ENCODE measurements at places on chromosomes 2 and 18.

DNA sequence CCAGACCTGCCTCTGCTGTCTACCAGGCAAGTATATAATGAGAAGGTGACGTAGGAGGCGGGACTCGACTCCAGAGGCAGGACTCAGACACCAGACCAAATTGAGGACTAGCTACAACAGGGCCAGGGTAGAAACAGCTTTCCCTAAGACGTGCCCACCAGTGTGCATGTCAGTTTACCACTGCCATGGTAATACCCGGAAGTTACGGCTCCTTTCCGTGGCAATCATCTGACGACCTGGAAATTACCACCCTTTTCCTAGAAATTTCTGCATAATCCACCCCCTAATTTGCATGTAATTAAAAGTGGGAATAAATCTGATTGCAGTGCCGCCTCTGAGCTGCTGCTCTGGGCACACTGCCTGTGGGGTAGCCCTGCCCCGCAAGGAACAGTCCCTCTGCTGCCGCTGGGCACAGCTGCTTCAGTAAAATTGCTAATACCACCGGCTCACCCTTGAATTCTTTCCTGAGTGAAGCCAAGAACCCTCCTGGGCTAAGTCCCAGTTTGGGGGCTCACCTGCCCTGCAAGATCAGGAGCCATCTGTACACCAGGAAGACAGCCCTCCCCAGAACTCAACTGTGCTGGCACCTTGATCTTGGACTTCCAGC is 59.1 kb downstream of the ODC1 start:
- no peak overlapping the region for H3K27ac ChIP-seq
- no peak overlapping the region for H3K4me3 ChIP-seq
- DNase-seq = no peak

GRCh38 chr2:176652300-176653182 is 383.3 kb downstream of the MTX2 start:
- no peaks in the 10 kb centered on the region for H3K36me3 ChIP-seq
- H3K27me3 ChIP-seq = no peaks in the 10 kb centered on the region
- no peak overlapping the region for H3K4me3 ChIP-seq
- no peak overlapping the region for H3K27ac ChIP-seq

DNA sequence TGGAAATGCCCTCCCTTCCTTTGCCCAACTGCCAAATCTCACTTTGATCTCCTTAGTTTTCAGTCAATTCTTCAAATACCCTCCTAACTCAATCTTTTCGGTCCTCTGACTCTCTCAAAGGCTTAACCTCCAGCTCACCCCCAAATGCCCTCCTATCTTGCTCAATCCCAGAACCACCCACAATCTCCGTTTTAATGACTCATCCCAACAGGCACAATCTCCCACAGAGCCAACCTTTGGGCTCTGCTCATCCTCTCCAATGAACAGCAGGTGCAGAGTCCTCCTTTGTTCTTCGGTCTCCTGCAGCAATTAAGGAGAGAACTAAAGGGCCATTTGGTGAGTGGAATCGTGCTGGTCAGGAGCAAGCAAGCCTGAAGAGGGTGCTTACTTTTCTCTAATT is 366.1 kb upstream of the CRIM1 start:
- no peaks in the 10 kb centered on the region for H3K36me3 ChIP-seq
- H3K27ac ChIP-seq = no peak overlapping the region
- no peak overlapping the region for H3K4me3 ChIP-seq
- H3K27me3 ChIP-seq = no peaks in the 10 kb centered on the region

- H3K4me1 ChIP-seq = no peaks in the 10 kb centered on the region
- no peak for DNase-seq
- no peaks in the 10 kb centered on the region for H3K27me3 ChIP-seq
- H3K4me3 ChIP-seq = no peak overlapping the region
- no peaks in the 10 kb centered on the region for H3K36me3 ChIP-seq
Measured at GRCh38 chr2:62586981-62587380, 81.0 kb upstream of the TMEM17 start.

DNA sequence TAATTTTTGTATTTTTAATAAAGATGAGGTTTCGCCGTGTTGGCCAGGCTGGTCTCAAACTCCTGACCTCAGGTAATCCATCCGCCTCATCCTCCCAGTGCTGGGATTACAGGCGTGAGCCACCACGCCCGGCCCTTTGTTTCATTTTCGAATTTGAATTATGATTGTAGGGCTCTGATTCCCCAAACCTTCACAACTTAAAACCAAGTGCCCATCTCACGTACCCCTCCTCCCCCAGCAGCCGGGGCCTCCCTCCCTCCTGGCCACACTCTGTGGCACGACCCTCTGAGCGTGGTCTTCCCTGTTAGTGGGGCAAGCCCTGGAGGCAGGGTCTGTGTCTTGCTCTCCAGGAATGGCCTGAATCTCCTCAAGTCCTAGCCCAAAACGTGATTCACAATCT is 166.5 kb downstream of the ASB1 start:
- H3K27me3 ChIP-seq = no peaks in the 10 kb centered on the region
- no peaks in the 10 kb centered on the region for H3K4me1 ChIP-seq
- H3K4me3 ChIP-seq = no peak overlapping the region
- DNase-seq = no peak
- H3K36me3 ChIP-seq = no peaks in the 10 kb centered on the region

- no peaks in the 10 kb centered on the region for H3K4me1 ChIP-seq
- DNase-seq = no peak
- no peaks in the 10 kb centered on the region for H3K27me3 ChIP-seq
- H3K27ac ChIP-seq = no peak overlapping the region
Measured at GRCh38 chr18:55097456-55098170, 138.4 kb upstream of the CCDC68 start.

- H3K4me3 ChIP-seq = no peak overlapping the region
- H3K36me3 ChIP-seq = no peaks in the 10 kb centered on the region
- no peak overlapping the region for H3K27ac ChIP-seq
- H3K4me1 ChIP-seq = no peaks in the 10 kb centered on the region
- no peak for DNase-seq
Measured at GRCh38 chr2:28248511-28248910, 144.1 kb upstream of the FOSL2 start.

GRCh38 chr2:219687272-219687671 is 59.8 kb downstream of the SLC4A3 start:
- peaks cover 8% of the 10 kb centered on the region for H3K4me1 ChIP-seq
- DNase-seq = no peak
- H3K27me3 ChIP-seq = no peaks in the 10 kb centered on the region

- no peaks in the 10 kb centered on the region for H3K27me3 ChIP-seq
- H3K4me3 ChIP-seq = no peak overlapping the region
- H3K4me1 ChIP-seq = no peaks in the 10 kb centered on the region
- H3K36me3 ChIP-seq = no peaks in the 10 kb centered on the region
Measured at GRCh38 chr2:168345601-168346000, 98.2 kb upstream of the STK39 start.

DNA sequence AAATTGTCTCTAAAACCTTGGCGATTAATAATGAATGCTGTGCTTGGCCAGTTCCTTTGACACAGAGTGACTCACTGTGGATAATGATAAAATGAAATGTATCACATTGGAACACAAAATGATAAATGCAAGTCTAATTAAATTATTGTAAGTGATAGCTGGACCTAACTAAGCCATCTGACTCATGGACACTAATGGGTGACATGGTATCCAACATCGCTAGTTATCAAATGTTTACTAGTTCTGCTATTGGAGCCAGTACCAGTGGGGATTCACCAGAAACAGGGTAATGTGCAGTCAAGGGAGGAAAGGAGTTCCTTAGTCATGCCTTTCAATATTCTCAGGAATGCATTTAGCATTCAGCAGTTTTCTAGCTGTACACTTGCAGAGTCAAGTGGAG is 736.3 kb upstream of the ACVR2A start:
- H3K27me3 ChIP-seq = no peaks in the 10 kb centered on the region
- no peaks in the 10 kb centered on the region for H3K4me1 ChIP-seq
- no peak overlapping the region for H3K4me3 ChIP-seq
- no peaks in the 10 kb centered on the region for H3K36me3 ChIP-seq

- peaks cover 3% of the 10 kb centered on the region for H3K4me1 ChIP-seq
- no peaks in the 10 kb centered on the region for H3K27me3 ChIP-seq
- H3K36me3 ChIP-seq = no peaks in the 10 kb centered on the region
- no peak overlapping the region for H3K4me3 ChIP-seq
Measured at GRCh38 chr2:114810092-114810491, 367.7 kb downstream of the DPP10 start.

DNA sequence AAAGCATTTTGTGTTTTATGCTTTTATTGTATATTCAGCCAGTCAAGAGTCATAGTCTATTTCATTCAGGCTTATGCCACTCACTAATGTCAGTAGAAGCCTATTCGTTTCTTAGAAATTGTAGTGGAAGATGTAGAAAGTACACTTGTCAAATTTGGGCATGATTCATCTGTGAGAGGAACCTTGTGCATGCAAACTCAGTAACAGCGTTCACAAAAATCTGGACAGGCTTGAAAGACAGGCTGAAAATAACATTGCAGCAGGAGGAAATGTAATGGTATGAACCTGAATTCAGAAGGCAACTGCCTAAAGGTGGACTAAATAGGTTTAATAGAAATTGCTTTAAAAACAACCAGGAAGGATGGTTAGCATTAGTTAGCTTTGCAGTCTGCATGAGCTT is 213.5 kb downstream of the CMPK2 start:
- H3K27ac ChIP-seq = no peak overlapping the region
- DNase-seq = no peak
- no peaks in the 10 kb centered on the region for H3K27me3 ChIP-seq
- no peak overlapping the region for H3K4me3 ChIP-seq
- H3K4me1 ChIP-seq = no peaks in the 10 kb centered on the region

DNA sequence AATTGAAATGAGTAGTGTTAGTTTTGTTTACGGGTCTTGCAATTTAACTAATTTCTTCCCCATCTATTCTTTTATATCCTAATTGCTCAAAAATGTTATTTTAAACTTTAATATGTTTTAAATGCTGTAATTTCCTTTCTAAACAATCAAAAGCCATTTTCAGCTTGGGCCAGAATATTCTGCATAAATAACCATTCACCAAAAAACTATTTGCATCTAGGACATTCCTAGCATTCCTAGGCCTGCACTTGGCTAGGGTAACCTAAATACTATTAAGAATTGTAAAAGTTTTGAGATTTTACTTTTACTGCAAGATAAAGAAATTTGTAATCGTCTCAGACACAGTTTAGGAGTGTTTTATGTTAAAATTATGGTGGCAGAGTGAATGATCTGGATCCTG is 7.8 kb upstream of the ETAA1 start:
- H3K4me1 ChIP-seq = 0 out of 2 replicates have a peak, but pooled peaks cover 3% of the 10 kb centered on the region
- 0 out of 2 replicates have a peak overlapping the region, but pooled peaks have one; percentile 4 for H3K27ac ChIP-seq
- H3K27me3 ChIP-seq = no peaks in the 10 kb centered on the region
- no peak for DNase-seq
- no peak overlapping the region for H3K4me3 ChIP-seq
- H3K36me3 ChIP-seq = no peaks in the 10 kb centered on the region

DNA sequence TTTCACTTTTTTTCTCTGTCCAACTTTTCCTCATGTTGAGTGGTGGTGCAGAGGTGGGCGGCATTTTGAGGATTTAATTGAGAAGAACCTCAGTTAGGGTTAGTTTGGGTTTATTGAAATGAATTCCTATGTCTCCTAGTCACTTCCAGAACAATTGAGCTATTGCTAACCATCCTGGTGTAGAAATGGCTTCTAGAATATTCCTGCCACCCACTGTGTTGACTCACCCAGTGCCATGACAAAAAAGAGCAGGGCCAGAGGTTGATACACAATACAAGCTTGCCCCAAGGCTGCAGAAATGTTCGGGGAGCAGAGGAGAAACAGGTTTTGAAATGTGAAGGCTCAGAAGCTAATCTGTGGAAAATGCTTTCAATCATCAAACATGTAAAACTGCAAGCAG is 167.1 kb upstream of the TRIB2 start:
- no peaks in the 10 kb centered on the region for H3K4me1 ChIP-seq
- H3K4me3 ChIP-seq = no peak overlapping the region
- H3K27ac ChIP-seq = no peak overlapping the region
- no peaks in the 10 kb centered on the region for H3K36me3 ChIP-seq
- H3K27me3 ChIP-seq = no peaks in the 10 kb centered on the region

GRCh38 chr2:120419073-120419472 is 73.1 kb downstream of the INHBB start:
- no peaks in the 10 kb centered on the region for H3K27me3 ChIP-seq
- no peaks in the 10 kb centered on the region for H3K36me3 ChIP-seq
- H3K4me1 ChIP-seq = no peaks in the 10 kb centered on the region
- peak; percentile 39 for DNase-seq
- no peak overlapping the region for H3K27ac ChIP-seq
- no peak overlapping the region for H3K4me3 ChIP-seq

DNA sequence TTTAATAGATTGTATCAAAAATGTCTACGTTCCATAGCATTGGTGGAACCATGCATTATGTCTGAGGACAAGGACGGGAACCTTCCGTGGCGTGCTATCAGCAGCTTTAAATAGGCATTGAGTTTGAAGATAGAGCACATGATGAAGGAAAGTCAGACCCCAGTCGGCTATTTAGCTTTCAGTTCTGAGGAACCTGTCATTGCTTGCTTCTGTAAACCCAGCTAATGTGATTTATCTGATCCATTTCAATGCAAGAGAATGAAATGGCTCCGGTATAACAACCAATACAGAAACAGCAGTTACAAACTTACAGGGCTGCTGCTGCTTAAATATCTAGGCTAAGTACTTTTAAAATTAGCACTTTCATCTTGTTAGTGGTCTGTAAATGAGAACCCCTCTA is 503.3 kb downstream of the RNF144A start:
- no peaks in the 10 kb centered on the region for H3K4me1 ChIP-seq
- no peak overlapping the region for H3K27ac ChIP-seq

DNA sequence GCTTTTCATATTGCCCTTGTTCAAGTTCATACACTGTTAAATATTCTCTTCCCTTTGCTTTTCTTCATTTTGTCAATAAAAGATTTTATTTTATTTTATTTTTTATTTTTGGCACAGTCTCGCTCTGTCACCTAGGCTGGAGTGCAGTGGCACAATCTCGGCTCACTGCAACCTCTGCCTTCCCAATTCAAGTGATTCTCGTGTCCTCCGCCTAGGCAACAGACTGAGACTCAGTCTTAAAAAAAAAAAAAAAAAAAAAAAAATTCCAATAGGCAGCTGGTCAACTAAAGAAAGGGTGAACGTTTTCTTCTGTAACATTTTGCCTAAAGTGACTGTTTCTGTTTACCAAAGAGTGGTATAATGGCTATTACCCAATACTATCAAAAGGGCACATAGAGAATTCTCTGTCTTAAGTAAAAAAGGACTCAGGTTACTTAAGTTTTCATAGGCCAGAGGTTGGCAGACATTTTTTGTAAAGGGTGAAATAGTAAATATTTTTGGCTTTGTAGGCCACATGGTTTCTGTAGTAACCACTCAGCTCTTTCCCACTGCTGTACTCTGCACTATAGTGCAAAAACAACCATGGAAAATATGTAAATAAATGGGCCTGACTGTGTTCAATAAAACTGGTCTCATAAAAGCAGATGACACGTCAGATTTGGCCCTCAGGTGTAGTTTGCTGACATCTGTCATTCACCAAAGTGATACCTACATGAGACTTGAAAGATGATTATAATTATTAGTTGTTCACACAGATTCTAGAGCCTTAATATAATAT is 113.4 kb downstream of the MIB1 start:
- no peaks in the 10 kb centered on the region for H3K36me3 ChIP-seq
- H3K27me3 ChIP-seq = no peaks in the 10 kb centered on the region
- no peak overlapping the region for H3K4me3 ChIP-seq

DNA sequence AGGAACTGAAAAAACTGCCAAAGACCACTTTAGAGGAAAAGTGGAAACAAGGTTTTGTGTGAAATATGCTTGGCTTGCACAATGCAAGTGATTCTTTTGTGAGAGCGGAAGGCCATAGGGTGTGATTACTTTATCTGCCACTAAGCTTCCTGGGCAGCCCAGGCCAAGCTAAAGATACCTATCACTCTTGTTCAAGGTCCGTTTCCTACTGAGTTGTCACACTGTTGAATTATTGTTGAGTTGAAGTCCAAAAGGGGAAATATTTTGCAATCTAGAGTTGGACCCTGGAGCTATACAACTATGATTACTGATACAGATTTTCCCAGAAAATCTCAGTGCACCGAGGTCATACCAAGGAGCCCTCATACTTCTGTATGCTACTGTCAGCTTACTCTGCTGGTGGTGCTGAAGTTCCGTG is 72.7 kb upstream of the CTAGE1 start:
- no peaks in the 10 kb centered on the region for H3K27me3 ChIP-seq
- no peak overlapping the region for H3K27ac ChIP-seq
- H3K4me3 ChIP-seq = no peak overlapping the region
- H3K36me3 ChIP-seq = no peaks in the 10 kb centered on the region
- no peaks in the 10 kb centered on the region for H3K4me1 ChIP-seq
